ENCODE measurements at places on chromosomes 11 and 22.

DNA sequence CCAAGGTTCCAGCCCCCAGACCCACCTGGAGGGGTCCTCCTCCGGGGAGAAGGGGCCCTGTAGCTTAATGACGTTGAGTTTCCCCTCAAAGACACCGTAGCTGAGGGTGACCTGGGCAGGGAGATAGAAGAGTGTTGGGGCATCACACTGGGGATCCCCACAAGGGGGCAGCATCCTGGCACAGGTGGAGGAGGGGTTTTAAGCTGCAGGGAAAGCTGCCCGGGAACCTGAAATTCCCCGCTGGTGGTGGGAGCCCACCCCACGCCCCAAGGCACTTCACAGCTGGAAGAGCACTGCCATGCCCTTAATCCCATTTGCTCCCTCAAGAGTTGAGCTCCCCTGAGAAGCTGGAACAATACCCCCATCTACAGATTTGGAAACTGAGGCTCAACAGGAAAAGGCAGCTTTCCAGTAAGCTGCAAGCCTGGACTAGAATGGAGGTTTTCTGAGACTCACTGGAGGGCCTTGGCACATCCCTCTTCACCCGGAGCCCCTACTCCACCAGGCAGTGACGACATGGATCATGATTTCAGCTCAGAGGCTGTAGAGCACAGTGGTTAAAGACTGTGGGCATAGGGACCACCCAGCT lies 13.7 kb downstream of the MFNG start:
- peak; percentile 22 for DNase-seq

DNA sequence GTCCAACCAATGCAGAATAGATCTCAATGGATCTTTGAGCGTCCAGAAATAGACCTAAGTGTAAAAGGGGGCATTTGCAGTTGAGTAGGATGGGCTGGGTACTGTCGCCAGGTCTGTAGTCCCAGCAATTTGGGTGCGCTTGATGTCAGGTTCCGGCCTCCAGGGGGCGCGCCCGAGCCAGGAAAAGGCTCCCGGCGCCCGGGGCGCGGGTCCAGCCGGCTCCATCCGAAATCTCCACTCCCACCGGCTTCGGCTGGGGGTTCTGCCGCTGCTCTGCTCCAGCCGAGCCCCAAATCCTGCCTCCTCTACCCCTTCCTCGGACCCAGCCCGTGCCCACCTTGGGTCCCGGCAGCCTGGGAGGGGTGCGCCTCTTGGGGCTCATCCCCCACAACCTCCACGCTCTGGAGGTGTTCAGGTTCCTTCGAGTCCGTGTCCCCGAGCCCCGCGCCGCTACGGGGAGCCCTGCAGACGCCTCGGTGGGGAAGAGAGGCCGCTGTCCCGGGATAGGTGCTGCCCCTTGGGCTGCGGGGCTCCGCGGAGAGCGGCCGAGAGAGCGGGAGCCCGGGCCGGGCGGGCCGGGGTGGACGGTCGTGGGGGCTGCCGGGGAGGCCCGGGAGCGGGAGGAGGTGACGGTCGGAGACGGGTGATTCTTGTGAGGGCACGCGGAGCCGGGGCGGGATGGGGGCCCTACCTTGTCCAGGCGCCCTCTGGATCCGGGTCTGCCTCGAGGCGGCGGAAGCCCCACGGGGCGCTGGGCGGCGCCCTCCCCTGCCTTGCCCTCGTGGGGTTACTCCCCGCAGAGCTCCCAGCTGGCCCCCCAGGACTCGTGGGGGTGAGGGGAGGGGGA lies 13.0 kb upstream of the CYB5R3 start:
- DNase-seq = peak; percentile 70

- peak; percentile 6 for DNase-seq
Observed at GRCh38 chr11:125348674-125349309, 147.3 kb downstream of the FEZ1 start.

DNA sequence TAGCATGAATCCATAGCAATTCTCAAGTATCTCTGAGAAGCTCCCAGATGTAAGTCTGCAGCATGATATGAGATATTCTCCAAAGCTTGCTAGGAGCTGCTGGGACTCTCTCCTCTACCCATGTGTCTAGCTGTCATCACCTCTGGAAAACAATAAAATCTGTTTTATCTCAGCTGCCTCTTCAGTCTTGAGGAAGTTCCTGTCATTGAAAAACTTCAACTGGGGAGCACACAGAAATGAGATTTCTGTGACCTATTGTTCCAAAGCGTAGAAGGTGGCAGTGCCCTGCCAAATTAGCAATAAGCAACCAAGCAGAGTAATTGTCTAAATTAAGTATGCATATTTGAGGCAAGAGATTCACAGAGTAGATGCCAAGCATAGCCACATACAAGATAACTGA lies 1380.6 kb upstream of the RAG2 start:
- no peak for DNase-seq

DNA sequence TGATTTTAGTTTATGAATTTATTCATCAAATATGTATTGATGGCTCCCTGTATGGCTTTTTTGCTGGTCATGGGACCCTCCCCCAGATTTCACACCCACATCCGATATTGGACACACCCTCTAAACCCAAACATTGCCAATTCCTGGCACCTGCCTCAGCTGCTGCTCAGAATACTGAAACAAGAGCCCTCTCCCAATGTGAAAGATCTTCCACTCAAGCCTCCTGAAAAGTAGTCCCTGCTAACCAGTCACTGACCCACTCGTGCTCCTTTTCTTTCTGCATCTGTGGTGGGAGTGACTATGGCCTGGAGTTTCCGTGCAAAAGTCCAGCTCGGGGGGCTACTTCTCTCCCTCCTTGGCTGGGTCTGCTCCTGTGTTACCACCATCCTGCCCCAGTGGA lies at the start of gene CLDN25:
CLDN25 (plus strand) TSS at position 301 of the 400 bp plus-strand sequence; CDS start at position 301, 0 bp downstream.
- no peak for DNase-seq

DNA sequence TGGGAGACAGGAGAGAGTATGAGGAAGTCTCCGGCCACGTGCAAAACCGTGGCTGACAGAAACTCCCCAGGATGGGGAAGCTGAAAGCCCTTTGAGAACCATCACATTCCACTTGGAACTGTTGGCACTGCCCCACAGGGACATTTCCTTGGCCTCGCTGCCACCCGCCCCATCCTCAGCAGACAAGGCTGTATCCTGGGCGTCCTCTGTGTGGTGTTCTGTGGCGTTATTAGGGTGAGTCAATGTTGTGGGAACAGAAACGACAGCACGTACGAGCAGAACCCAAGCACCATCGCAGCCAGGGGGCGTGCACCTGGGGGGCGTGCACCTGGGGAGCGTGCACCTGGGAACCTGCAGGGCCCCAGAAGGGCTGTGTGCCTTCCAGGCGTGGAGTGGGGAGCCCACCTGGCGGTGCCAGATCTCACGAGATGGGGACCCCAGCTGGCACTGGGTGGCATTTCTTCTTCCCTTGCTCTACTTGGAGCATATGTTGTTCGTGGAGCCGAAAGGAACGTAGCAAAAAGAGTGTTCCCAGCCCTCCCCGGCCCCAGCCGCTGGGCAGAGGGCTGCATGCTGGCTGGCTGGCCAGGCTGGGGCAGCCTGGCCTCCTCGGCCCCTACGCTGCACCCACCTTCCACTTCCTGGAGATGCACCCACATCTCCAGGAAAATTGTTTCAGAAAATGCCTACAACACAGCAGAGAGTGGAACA lies 35.4 kb downstream of the NFAM1 start:
- DNase-seq = no peak

DNA sequence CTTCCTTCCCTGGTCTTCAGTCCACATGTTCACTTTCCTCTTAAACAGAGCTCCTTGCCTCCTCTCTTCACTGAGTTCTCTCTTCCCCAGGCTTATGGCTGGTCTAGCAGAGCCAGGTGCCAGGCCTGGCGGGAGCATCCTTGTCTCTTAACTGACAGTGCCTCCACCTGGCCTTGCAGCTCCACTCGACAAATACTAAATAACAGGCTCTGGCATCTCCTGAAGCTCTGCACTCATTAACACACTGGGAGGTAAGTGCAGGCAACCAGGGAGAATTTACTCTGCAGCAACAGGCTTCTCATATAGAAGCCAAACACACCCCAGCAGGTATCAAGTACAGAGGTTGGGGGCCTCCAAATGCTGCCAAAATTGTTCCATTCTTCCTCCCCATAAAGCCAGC lies 438.1 kb downstream of the SOX6 start:
- DNase-seq = no peak

GRCh38 chr11:57597916-57598830 lies 688 bp downstream of the SERPING1 start:
- DNase-seq = no peak

DNA sequence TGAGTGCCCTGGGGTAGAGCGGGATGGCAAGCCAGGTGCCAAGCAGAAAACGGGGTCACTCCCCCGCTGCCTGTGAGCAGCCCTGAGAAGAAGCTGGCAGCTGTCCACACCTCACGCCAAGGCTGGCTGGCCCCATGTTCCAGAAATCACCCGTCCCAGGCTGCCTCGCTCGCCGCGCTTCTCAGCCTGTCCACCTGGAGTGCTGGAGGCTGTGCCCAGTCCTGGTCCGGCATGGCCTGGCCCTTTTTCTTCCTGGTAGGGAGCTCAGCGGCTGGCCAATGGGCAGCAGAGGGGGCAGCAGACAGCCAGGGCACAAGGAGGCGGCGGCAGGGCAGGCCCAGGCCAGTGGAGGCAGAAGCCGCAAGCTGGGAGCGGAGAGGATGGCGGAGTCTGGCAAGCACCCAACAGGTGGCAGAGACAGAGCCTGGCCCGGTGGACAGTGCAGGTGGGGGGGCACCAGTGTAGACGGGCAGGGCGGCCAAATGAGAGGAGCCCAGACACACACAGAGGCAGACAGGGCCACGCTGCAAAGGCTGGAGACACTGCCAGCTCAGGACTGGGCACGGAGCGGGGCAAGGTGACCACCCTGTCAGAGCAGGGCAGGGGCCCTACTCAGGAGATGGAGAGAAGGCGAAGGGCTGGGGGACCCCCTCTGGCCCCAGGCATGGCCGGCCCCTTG lies 37.2 kb upstream of the TH start:
- no peak for DNase-seq

DNA sequence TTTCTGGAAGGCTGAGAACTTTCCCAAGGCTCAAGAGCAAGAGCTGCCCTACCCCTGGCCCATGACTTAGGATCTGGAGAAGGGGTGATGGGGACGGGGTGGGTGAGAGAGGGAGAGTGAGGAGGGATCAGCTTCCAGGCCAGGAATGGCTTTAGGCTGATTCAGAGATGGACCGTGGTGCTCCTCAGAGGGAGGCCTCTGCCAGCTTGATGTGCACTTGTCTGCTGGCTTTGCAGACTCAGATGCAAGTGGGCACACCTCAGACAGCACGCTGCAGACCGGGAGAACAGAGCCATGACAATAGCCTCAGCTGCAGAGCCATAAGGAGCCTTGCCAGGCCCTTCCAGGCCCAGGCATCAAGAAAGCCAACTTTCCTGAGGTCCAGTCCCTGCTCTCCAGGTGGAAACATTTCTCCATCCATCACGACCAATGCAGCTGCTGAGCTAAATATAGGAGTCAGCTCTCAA lies 41.3 kb downstream of the ALX4 start:
- no peak for DNase-seq

DNA sequence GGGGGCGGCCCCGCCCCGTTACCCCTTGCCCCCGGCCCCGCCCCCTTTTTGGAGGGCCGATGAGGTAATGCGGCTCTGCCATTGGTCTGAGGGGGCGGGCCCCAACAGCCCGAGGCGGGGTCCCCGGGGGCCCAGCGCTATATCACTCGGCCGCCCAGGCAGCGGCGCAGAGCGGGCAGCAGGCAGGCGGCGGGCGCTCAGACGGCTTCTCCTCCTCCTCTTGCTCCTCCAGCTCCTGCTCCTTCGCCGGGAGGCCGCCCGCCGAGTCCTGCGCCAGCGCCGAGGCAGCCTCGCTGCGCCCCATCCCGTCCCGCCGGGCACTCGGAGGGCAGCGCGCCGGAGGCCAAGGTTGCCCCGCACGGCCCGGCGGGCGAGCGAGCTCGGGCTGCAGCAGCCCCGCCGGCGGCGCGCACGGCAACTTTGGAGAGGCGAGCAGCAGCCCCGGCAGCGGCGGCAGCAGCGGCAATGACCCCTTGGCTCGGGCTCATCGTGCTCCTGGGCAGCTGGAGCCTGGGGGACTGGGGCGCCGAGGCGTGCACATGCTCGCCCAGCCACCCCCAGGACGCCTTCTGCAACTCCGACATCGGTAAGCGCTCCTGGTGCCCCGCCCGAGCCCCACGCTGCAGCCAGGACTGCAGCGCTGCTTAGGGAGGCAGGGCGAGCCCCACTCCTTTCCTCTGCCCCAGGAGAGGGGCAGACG lies at the start of gene TIMP3:
TIMP3 (plus strand) TSS at position 169 of the 700 bp plus-strand sequence; CDS start at position 466, 297 bp downstream.
- no peak for DNase-seq

- DNase-seq = no peak
Observed at GRCh38 chr11:102788334-102788995, 8.0 kb upstream of the MMP10 start.

DNA sequence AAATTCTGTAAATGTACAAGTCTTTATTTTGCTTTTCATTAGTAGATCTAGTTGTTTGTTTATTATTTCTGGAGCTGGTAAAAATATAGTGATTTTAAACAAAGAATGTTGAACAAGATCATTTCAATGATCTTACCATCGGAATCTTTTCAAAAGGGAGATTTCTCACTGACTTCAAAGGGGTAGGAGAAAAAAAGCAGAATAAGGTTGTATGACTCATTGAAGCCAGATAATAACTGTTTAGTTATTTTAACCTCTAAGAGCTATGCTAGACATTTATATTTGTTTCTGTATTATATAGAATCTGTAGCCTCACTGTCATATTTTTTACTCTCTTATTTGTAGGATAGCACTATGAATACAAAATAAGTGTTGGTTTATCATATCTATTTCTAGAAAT lies 8.1 kb upstream of the PDE3B start:
- DNase-seq = no peak

DNA sequence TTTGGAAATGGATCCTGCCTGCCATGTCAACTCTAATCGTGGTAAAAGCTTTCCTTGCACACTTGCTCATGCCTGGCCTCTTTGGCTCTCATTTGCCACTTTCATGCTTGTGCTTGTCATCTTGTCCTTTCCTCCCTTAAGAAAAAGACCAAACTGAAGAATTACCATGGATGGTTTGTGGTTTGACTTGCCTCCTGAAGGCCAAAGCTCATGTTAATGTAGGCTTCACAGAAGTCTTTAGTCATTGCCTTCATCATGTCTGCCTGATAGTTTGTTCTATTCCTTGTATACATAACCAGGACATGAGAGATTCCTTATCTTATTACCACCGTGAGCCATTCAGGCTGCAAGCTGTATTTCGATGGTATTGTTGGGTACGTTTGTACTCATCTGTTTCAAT lies 17.3 kb downstream of the TEAD1 start:
- no peak for DNase-seq

GRCh38 chr11:63841554-63841953 lies 2.6 kb downstream of the MARK2 start:
- no peak for DNase-seq

- no peak for DNase-seq
Observed at GRCh38 chr11:121587182-121587581, 134.4 kb upstream of the SORL1-AS1 start.

DNA sequence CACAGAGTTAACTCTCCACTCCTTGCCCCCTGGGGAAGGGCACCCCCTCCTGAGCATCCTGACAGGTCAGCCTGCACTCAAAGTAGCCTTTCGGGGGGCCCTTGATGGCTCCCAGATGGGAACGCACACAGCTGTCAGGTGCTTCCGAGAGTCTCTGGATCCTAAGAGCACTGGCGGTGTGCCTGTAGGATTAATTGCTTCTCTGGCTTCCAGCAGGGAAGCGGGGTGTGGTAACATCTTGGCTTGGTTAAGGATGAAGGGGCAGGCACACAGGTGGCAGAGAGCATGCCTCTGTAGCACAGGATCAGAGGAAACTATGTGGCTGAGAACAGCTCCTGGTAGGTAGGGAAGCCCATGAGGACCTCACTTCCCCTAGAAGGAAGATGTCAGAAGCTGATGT lies 199.8 kb downstream of the MIAT start:
- DNase-seq = no peak

- no peak for DNase-seq
Observed at GRCh38 chr11:76987203-76987602, 47.0 kb upstream of the B3GNT6 start.

Measured in T-helper 1 cell (primary cell).